ENCODE measurements at places on chromosomes 7 and 10.

DNA sequence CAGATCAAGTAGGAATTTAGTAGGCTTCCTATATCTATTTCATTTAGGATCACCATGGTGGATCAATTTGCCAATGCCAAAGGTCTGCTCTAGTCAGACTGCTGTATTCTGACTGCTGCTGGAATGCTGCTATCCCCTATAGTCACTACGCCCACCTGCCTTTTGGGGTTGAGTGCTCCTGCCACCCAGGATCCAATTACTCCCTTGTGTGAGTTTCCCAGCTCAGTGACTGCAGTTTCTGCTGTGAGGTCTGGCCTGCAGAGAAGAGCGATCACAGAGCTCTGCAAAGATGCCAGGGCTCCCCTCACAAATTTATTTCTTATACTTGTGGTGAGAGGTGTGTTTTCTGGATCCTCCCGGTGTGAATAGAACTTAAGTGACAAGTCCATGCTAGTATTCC, 88.1 kb upstream of the FOXI2 start:
- H3K27ac ChIP-seq: no peak overlapping the region
- no peak overlapping the region for H3K4me3 ChIP-seq
- H3K27me3 ChIP-seq: peaks cover 7% of the 10 kb centered on the region
- H3K36me3 ChIP-seq: no peaks in the 10 kb centered on the region
- DNase-seq: no peak

DNA sequence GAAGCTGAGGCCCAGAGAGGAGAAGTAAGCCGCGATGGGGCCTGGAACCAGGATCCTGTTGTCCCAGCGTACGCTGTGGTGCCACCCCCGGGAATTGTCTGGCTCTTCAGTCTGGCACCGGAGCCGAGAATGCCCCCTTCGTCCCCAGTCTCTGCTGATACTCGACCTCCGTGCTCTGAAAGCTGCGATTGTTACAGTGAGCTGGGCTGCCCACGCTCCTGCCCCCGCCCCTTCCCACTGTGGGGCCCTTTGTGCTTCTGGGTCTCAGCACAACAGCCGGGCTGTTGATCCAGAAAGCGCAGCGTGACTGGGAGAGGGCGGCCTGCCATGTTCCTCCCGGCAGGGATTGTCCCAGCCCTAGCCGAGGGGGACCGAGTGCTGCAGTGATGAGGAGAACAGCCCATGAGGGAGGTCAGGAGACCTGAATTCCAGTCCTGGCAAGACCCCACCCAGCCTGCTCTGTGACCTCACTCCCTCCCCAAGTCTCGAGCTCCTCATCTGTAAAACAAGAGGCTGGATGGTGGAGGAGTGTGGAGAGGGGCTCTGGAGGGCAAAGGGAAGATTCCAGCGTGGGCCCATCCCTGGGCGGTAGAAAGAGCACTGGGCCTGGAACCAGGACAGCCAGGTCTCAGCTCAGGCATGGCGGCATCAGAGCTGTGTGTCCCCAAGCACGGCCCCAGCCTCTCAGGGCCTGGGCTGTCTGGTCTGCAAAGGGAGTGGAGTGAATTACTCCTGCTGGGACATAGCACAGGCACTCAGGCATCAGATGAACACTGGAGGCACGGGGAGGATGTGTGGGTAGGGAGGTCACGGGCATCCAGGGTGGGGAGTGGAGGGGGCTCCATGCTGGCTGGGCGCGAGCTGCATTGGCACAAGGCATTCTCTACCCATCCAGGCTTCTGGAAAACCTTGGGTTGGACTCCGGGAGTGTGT, 43.6 kb downstream of the TSPAN15 start:
- no peaks in the 10 kb centered on the region for H3K4me1 ChIP-seq
- no peaks in the 10 kb centered on the region for H3K36me3 ChIP-seq
- H3K4me3 ChIP-seq: no peak overlapping the region
- DNase-seq: no peak
- peaks cover 2% of the 10 kb centered on the region for H3K27me3 ChIP-seq

GRCh38 chr7:138538518-138538917, 78.5 kb downstream of the TRIM24 start:
- no peak overlapping the region for H3K4me3 ChIP-seq
- peaks cover 52% of the 10 kb centered on the region for H3K36me3 ChIP-seq
- peaks cover 30% of the 10 kb centered on the region for H3K4me1 ChIP-seq
- no peak overlapping the region for H3K27ac ChIP-seq
- DNase-seq: no peak

DNA sequence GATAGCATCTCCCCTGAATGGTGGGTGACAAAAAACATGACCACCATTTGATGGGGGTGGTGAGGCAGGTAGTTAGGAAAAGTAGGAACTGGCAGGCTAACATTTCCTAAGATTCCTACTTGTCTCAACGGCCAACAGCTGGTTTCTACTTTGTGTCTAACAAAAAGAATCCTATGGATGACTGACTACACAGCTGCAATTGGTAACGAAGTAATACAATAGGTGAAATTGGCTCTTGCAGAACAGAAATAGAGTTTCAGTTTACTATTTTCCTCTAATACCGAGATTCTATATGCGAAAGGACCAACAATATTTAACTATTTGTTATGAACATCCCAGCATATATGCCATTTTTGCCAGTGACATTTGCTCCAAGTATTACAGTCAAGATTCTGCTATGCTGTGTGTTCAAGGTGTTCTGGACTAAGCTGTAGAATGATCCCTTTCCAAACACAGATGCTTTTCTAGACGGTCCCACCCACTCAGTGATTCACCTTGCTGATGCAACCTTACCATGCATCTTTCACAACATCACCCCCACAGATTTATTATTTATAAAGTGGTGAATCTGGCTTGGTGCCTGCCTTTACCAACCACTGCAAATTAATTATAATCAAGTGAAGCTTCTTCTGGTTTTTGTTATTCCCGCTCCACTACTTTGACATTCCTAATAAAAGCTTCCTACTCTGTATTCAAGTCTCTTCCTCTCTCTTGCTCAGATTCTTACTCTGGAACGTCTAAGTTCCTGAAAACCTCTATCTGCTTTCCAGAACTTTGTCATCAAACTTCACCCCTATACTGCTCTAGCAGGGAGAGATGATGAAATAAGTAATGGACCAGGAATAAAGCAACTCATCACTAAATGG, 16.8 kb downstream of the BBIP1 start:
- H3K36me3 ChIP-seq: peaks cover 5% of the 10 kb centered on the region
- peaks cover 2% of the 10 kb centered on the region for H3K27me3 ChIP-seq
- DNase-seq: no peak
- H3K27ac ChIP-seq: no peak overlapping the region

GRCh38 chr7:155842496-155843265, 30.4 kb upstream of the SHH start:
- H3K27me3 ChIP-seq: no peaks in the 10 kb centered on the region
- no peak overlapping the region for H3K27ac ChIP-seq
- H3K4me1 ChIP-seq: no peaks in the 10 kb centered on the region
- H3K36me3 ChIP-seq: no peaks in the 10 kb centered on the region

DNA sequence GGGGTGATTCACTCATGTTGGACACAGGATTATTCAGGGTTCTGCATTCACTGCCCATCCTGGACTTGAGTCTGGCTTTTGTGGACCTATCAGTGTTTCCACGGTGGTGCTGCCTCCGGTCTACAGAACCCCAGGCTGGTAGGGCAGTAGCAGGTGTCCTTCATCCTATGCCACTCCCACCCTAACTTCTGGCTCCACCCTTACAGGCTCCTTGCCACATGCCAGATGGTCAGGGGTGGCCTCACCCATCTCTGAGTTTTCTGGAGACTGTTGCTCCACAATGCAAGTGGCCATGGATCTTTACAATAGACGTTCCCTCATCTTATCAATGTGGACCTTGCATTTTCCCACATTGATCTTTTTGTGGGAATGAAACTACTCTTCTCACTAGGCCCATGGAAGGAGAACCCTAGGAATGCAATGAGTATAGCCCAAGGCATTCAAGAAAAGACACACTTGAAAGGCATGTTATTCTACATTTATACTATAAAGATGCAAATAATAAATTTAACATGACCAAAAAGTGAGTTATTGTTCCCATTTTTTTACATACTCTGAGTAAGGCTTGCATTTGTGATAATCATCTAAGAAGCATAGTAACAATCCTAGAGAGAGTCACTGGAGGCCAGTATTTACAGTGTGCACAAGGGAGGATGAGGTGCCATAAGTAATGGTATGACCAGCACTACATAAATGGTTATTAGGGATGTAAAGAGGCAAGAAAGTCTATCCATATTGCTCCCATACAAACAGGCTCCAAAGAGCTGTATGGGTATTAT, 57.4 kb upstream of the ADO start:
- peaks cover 2% of the 10 kb centered on the region for H3K27me3 ChIP-seq
- no peak overlapping the region for H3K27ac ChIP-seq
- no peak for DNase-seq
- no peak overlapping the region for H3K4me3 ChIP-seq

GRCh38 chr7:54014765-54015164, 527.4 kb upstream of the VSTM2A start:
- H3K4me3 ChIP-seq: no peak overlapping the region
- no peak overlapping the region for H3K27ac ChIP-seq
- no peak for DNase-seq
- H3K36me3 ChIP-seq: no peaks in the 10 kb centered on the region

DNA sequence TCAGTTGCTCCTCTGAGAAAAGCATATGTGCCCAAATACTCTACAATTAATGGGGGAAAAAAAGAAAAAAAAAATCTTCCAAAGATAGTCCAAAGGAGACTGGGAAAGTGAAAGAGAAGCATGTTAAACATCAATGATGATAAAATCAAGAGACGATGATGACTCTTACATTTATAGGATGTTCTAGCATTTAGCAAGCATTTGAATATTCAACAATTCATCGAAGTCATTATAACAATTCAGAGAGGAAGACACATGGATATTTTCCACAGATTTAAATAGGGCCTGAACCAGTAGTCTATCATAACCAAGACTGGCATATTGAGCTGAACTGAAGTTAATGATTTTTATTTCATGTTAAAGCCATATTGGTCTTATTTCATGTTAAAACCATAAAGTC, 528.4 kb downstream of the INHBA start:
- no peaks in the 10 kb centered on the region for H3K4me1 ChIP-seq
- no peaks in the 10 kb centered on the region for H3K27me3 ChIP-seq
- H3K36me3 ChIP-seq: no peaks in the 10 kb centered on the region

DNA sequence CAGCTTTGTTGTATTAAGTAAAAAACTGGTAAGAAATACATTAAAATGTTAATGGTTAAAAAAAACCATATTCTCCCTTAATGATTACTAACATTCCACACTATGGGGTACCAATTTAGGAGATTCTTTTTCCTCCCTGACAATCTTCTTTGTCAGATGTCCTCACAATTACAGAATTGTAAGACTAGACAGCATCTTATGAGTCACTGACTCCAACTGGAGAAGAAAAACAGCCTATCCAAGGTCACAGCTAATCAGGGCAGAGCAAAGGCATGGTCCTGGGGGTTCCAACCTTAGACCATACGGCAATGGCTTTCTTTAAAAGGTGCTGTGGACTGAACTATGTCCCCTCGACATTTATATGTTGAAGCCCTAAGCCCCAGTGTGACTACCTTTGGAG, 127.6 kb downstream of the DLG5 start:
- peaks cover 6% of the 10 kb centered on the region for H3K27me3 ChIP-seq
- no peak for DNase-seq
- peaks cover 61% of the 10 kb centered on the region for H3K36me3 ChIP-seq

- H3K36me3 ChIP-seq: no peaks in the 10 kb centered on the region
- no peak overlapping the region for H3K27ac ChIP-seq
- no peak for DNase-seq
- H3K4me1 ChIP-seq: no peaks in the 10 kb centered on the region
- no peak overlapping the region for H3K4me3 ChIP-seq
Observed at GRCh38 chr10:130654726-130655125, 518.5 kb downstream of the GLRX3 start.

GRCh38 chr7:130719541-130719940, 14.5 kb downstream of the KLF14 start:
- H3K27ac ChIP-seq: no peak overlapping the region
- H3K4me1 ChIP-seq: no peaks in the 10 kb centered on the region
- H3K36me3 ChIP-seq: no peaks in the 10 kb centered on the region

- peaks cover 4% of the 10 kb centered on the region for H3K27me3 ChIP-seq
- no peak for DNase-seq
- H3K4me1 ChIP-seq: no peaks in the 10 kb centered on the region
- no peak overlapping the region for H3K4me3 ChIP-seq
- no peaks in the 10 kb centered on the region for H3K36me3 ChIP-seq
- H3K27ac ChIP-seq: no peak overlapping the region
Observed at GRCh38 chr10:113497198-113497597, 55.7 kb upstream of the HABP2 start.

DNA sequence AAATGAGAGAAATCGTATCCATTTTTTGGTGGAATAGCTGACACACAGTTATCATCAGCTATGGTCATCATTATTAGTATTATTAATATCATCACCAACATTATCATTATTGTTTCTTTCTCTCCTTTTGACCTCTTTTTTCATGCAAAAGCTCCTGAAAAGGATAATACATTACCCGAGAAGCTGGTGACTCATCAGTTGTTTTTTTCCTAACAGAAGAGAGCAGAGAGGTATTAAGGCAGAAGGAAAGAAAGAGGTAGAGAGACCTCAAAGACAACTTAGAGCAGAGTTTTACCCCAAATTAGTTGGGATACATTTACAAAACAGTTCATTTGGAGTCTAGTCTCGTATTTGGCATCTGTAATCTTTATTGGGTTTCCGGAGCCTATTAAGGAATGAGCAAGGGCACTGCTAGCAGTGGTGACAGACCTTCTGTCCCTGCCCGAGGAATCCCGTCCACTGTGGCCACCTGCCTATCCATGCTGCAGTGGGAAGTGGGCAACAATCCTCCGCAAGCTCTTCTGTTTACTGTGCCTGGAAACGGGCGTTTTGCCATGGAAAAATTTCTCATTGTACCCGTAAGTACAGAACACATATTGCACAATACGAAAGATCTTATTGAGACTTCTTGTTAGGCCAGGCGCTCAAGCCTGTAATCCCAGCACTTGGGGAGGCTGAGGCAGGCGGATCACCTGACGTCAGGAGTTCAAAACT, 170.0 kb upstream of the MKLN1 start:
- no peaks in the 10 kb centered on the region for H3K36me3 ChIP-seq
- peaks cover 5% of the 10 kb centered on the region for H3K27me3 ChIP-seq
- H3K27ac ChIP-seq: no peak overlapping the region
- H3K4me3 ChIP-seq: no peak overlapping the region
- no peaks in the 10 kb centered on the region for H3K4me1 ChIP-seq
- no peak for DNase-seq

DNA sequence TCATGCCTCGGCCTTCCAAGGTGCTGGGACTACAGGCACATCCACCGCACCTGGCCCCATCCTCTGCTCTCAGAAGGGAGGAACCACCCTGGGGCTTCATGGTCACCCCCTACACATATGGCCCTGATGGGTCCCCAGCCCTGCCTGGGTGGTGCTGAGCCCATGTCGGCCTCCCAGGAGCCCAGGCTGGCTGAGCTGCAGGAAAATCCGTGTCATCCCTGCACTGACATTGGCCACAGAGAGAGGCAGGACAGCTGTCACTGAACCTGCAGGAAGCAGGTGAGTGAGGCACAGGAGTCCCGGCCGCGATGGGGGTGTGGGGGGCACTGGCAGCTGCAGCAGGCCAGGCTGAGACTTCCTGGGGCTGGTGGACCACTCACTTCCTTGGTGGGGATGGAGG, 8.0 kb downstream of the GRIFIN start:
- H3K27me3 ChIP-seq: peaks cover 2% of the 10 kb centered on the region
- no peak overlapping the region for H3K27ac ChIP-seq
- no peak overlapping the region for H3K4me3 ChIP-seq
- H3K4me1 ChIP-seq: peaks cover 6% of the 10 kb centered on the region
- no peak for DNase-seq

- H3K36me3 ChIP-seq: peaks cover 3% of the 10 kb centered on the region
- DNase-seq: no peak
- no peak overlapping the region for H3K27ac ChIP-seq
- H3K4me3 ChIP-seq: no peak overlapping the region
Observed at GRCh38 chr7:127736511-127736910, 84.5 kb downstream of the SND1 start.

GRCh38 chr10:86348321-86349210, 18.0 kb downstream of the GRID1 start:
- no peak for DNase-seq
- H3K27me3 ChIP-seq: peaks cover 5% of the 10 kb centered on the region
- no peaks in the 10 kb centered on the region for H3K36me3 ChIP-seq
- H3K27ac ChIP-seq: no peak overlapping the region
- no peak overlapping the region for H3K4me3 ChIP-seq

Measured in immature natural killer cell (primary cell).